ENCODE measurements at places on chromosomes 4 and X.
A peak's percentile ranks its signal among the peaks of the same experiment; 100 is the strongest.

GRCh38 chr4:154741922-154742850 lies 1.6 kb upstream of the LRAT start:
- peak; percentile 14 for DNase-seq

DNA sequence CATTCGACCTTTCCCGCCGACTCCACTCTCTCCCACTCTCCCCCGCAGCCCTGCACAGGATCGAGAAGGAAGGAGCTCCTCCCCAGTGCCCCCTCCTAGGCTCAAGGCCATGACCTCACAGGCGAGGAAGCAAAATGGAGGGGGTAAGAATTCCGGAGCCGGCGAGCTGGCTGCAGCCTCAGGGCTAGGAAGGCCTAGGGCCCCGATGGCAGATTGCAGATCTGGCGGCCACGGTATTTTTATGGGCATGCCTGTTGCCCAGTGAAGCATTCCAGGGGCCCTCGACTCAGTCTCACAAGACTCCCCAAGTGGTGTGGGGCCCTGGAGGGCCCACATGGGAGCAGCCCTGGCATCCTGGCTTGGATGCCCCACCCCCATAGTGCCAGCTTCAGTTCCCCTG lies 942 bp upstream of the L1CAM start:
- no peak for DNase-seq

- no peak for DNase-seq
These were observed 719.7 kb upstream of the GRIA3 start for GRCh38 chrX:122464341-122464740.

DNA sequence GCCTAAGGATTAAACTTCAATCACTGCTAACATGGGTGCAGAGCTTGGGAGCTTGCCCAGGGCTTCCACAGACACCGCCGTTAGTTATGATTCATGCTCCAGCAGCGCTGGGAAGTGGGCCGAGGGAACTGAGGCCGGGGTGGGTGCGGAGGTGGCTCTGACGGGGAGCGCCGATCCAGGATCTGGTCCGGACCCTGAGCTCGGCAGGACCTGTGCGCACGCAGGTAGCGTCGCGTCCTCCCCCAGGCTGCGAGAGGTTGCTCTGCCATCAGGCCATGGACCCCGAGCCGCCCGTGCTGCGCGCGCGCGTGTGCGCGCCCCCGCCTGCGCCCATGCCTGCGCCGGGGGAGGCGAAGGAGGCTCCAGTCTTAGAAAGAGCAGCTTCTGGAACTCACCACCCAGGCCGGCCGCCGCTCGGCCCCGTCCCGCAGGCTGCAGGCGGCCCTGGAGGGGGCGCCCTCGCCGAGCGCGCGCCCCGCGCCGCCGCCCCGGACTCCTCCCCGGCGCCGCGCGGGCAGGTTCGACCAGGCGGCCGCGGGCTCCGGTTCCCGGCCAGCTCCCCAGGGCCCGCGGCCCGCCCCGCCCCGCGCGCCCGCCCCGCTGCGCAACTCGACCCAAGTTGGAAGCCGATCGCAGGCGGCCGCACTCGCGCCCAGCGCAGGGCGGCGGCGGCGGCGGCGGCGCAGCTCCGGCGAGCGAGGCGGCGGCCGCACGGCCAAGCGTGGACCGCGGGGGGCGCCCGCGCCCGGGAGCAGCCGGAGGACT lies 732 bp upstream of the ADRA2C start:
- peak; percentile 51 for DNase-seq

- DNase-seq: no peak
These were observed 179.0 kb downstream of the BEND2 start for GRCh38 chrX:18041656-18042055.

- no peak for DNase-seq
These were observed 335.4 kb downstream of the DHX15 start for GRCh38 chr4:24248674-24249630.

DNA sequence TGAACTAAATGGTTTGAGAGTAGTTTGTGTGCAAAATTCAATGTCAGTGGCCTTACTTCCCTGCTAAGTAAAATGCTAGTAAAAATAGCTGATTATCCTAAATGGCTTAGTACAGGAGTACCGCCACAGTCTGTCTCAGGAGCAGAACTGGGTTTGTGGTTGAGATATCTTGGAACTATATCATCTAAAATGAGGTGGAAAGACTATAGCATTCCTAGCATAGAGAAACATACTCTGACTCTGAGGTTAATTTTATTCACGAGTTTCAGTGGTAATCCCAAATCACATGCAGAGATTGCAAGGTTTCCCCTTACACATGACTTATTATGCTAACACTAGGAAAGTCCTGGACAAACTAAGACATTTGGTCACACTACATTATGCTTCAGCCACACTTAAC lies 70.4 kb downstream of the OR13H1 start:
- no peak for DNase-seq

DNA sequence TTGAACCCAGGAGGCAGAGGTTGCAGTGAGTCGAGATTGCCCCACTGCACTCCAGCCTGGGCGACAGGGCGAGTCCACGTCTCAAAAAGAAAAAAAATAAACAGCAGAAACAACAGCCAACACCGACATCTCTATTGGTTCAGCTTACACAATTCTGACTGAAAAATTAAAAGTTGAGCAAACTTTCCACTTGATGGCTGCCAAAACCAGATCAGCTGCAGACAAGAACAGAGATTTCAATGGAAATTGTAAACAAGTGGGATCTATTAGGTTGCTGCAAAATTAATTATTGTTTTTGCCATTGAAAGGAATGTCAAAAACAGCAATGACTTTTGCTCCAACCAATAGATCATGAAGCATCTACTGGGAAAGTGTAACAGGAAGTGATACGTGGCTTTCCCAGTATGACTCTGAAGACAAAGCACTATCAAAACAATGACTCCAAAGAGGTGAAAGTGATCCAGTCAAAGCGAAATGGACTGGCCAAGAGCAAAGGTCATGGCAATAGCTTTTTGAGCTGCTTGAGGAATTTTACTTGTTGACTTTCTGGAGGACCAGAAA lies 26.3 kb downstream of the UPF3B start:
- DNase-seq: no peak

GRCh38 chr4:19844446-19844845 lies 407.3 kb upstream of the SLIT2 start:
- DNase-seq: no peak

DNA sequence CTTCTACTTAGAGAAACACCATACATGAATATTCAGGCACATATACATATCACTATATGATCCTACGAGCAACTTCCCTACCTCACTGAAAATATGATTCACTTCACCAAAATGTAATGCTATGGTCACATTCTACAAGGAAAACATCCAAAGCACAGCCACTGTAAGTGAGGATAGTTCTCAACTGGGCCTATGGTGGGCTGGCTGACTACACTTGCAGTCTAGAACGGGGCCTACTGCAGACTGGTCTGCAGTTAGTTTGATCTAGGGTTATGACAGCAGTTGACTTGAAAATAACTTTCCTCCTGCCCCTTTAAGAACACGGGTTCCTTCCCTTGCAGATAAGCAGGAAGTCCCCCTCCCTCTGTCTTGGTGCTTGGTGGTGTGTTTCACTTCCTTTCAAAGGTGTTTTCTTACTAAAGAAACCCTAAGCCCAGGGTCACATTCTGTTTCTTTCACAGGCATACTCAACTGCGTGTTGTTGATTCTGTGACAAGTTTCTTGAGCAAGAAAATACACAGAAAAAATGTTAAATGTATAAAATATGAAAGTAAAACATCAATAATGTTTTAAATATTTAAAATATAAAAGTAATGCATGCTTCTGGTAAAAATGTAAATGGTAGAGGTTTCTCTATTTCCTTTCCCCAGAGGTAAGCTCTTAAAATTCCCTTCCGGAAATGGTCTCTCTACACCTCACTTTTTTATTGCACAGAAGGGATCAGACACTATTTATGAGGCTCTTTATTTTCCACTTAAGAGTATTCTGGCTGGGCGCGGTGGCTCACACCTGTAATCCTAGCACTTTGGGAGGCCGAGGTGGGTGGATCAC lies 18.0 kb upstream of the TMSB4X start:
- DNase-seq: no peak

GRCh38 chr4:7393601-7394575 lies 40.8 kb downstream of the PSAPL1 start:
- DNase-seq: no peak

DNA sequence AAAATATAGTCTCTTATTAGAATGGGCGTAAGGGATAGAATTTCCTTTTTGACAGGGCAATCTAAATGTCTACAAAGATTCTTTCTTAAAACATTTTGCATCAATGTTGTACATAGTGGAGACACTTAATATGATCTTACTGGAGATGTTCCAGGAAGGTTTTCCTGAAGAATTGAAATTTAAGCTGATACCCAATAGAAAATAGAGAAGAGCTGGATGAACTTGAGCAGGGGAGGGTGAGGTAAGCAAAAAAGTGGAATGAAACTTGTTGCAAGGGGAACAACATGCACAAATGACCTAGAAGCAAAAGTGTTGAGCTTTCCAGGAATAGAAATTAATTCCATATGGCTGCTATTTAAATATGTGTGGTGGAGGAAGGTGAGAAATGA lies 19.7 kb downstream of the SLAIN2 start:
- DNase-seq: no peak

GRCh38 chr4:143559757-143560147 lies 46.2 kb downstream of the SMARCA5 start:
- no peak for DNase-seq

DNA sequence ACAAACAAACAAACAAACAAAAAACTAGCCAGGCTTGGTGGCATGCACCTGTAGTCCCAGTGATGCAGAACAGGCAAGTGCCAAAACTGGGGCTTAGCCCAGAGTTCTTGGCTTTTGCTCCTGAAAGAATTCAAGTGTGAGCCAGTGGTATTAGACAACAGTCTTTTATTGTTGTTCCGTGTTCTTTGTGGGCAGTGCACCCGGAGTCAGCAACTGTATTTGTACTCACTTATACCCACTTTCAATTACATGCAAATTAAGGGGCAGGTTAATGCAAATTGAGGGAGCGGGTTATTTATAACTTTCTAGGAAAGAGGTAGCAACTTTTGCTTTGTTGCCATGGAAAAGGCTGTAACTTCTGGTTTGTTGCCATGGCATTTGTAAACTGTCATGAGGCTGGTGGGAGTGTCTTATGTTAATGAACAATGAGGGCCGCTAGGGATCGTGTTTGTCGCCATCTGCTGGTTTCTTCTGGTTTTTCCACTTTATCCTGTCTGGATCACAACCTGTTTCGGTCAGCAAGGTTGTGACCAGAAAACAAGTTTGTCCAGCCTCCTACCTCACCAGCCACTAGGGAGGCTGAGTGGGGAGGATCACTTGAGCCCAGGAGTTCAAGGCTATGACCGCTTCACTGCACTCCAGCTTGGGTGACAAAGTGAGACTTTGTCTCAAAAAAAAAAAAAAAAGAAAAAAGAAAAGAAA lies 88.8 kb upstream of the ESX1 start:
- no peak for DNase-seq

- DNase-seq: no peak
These were observed 41.3 kb downstream of the DOCK11 start for GRCh38 chrX:118536687-118537461.

GRCh38 chrX:129723511-129723910 lies 15.3 kb upstream of the XPNPEP2 start:
- no peak for DNase-seq

GRCh38 chrX:112779139-112779538 lies 61.5 kb downstream of the AMOT start:
- no peak for DNase-seq
